Activated naive CD8-positive, alpha-beta T cell treated with anti-CD3 and anti-CD28 coated beads for 36 hours (primary cell): ENCODE measurements at places on chromosomes 6 and 20.

DNA sequence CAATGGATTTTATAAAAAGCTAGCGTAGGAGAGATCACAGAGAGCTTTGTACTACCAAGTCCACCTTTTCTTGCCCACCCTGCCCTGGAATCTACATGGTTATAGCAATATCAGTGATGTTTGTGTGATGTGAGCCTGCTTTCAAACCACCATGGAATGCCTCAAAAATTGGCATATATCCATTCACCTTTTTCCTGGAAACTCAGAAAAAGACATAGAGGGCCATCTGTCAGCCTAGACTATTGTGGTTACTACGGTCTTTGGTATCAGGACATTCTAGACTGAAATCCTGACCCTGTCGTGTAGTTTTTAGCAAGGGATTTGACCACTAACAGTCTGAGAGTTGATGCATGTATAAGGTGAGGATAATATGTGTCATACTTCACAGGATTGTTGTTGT, 239.6 kb downstream of the GRIK2 start:
- H3K36me3 ChIP-seq, result no peaks in the 10 kb centered on the region
- H3K4me3 ChIP-seq, result no peak overlapping the region
- no peaks in the 10 kb centered on the region for H3K4me1 ChIP-seq
- no peak overlapping the region for H3K27ac ChIP-seq
- no peak for DNase-seq

GRCh38 chr20:55693641-55694040, 311.7 kb downstream of the CBLN4 start:
- H3K4me3 ChIP-seq, result no peak overlapping the region
- no peaks in the 10 kb centered on the region for H3K36me3 ChIP-seq
- H3K27me3 ChIP-seq, result no peaks in the 10 kb centered on the region
- no peaks in the 10 kb centered on the region for H3K4me1 ChIP-seq

DNA sequence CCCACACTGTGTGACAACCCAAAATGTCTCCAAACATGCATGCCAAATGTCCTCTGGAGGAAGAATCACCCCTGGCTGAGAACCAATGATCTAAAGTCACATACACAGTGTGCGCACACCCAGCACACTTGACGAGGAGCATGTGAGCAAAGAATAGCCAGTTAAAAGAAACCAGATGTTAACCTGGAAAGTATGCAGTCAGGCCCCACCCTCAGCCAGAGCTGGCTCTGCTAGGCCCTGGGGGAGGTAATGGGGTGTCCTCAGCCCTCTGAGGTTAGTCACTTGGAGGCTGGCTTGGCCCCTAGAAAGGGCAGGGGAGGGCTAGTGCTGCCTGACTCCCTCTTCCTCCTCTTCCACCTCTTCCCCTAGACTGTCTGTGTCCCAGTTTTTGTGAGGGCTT, 15.2 kb upstream of the GUCA1A start:
- no peak for DNase-seq
- peaks cover 4% of the 10 kb centered on the region for H3K27me3 ChIP-seq
- H3K4me1 ChIP-seq, result no peaks in the 10 kb centered on the region
- H3K36me3 ChIP-seq, result no peaks in the 10 kb centered on the region
- no peak overlapping the region for H3K4me3 ChIP-seq
- H3K27ac ChIP-seq, result no peak overlapping the region

DNA sequence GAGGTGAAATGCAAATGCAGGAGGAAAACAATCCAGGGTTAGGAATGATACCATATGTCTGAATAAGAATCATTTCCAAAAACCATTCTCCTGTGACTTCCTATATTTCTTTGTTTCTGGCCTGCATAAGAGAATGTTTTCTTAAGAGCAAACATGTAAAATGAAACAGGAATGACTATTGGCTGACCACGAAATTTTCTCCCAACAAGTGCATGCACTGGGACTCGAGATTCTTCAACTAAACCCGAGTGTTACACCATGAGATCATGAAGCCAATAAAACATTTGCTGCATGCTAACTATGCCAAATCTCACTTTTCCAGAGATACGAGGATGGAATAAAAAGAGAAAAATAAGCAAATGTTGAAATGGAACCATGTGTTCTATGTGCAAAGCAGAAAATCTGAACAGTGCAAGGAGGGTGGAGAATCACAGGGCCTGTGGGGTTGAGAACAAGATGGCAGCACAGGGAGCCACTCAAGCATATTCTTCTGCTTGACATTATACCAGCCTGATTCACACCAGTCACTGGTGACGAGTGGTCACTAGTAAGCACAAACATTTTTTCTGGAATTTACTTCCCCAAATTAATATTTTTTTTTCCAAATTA, 212.2 kb upstream of the FOXA2 start:
- no peak for DNase-seq
- H3K36me3 ChIP-seq, result no peaks in the 10 kb centered on the region
- no peak overlapping the region for H3K4me3 ChIP-seq
- H3K27me3 ChIP-seq, result peaks cover 5% of the 10 kb centered on the region

DNA sequence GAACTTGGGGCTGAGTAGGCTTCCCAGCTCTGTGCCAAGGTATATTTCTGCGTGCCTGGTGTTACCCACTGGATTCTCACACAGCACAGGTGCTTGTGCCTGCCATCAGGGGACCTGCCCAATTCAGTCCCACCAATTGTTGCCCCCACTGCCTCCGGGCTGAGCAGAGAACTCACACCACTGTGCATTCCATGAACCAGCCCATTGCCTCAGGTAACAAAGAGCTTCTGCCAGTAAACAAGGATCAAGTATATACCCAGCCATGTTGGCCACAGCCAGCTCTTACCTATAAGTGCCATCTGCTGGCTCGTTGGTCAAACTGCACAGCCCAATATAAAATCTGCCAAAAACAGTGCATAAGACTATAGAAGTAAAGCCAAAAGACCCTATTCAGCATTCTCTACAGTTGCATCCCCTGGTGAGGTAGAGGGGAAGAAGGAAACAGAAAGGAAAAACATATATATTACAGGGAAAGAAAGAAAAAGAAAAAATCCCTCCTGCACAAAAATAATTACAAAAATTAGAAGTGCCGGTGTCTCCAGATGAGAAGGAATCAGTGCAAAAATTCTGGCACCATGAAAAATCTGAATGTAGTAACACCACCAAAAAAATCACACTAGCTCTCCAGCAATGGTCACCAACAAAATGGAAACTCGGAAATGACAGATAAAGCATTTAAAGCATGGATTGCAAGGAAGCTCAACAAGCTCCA, 241.4 kb downstream of the IBTK start:
- H3K27ac ChIP-seq, result no peak overlapping the region
- no peak for DNase-seq
- no peaks in the 10 kb centered on the region for H3K27me3 ChIP-seq
- no peaks in the 10 kb centered on the region for H3K36me3 ChIP-seq
- H3K4me3 ChIP-seq, result no peak overlapping the region

- peaks cover 19% of the 10 kb centered on the region for H3K27me3 ChIP-seq
- no peak overlapping the region for H3K27ac ChIP-seq
- no peak overlapping the region for H3K4me3 ChIP-seq
Measured at GRCh38 chr6:164035900-164036485, 621.5 kb downstream of the QKI start.

- no peaks in the 10 kb centered on the region for H3K27me3 ChIP-seq
- no peak for DNase-seq
- peak overlapping the region; percentile 90 for H3K27ac ChIP-seq
- peaks cover 12% of the 10 kb centered on the region for H3K36me3 ChIP-seq
- peak overlapping the region; percentile 18 for H3K4me3 ChIP-seq
Measured at GRCh38 chr20:1588533-1589460, 31.0 kb downstream of the SIRPB1 start.

- peaks cover 9% of the 10 kb centered on the region for H3K27me3 ChIP-seq
- no peak overlapping the region for H3K27ac ChIP-seq
- no peaks in the 10 kb centered on the region for H3K36me3 ChIP-seq
- H3K4me3 ChIP-seq, result no peak overlapping the region
- DNase-seq, result no peak
Measured at GRCh38 chr6:150534553-150534952, 65.1 kb upstream of the PLEKHG1 start.

DNA sequence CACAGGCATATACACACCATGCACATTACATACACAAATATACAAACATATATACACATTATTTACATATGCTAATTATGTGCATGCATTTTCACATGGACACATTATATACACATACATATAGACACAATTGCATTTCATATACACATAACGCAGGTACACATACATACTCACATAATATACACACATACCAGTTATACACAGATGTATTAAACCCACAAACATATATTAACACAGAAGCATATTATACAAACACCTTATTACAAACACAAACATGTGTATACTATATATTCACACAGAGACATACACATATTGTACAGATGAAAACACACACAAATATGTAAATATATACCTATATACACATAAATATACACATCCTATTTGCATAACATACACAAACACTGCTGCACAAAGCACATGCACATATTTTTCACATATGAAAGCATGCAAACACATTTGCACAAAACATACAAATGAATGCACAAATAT, 140.2 kb downstream of the VEGFA start:
- no peaks in the 10 kb centered on the region for H3K27me3 ChIP-seq
- H3K36me3 ChIP-seq, result no peaks in the 10 kb centered on the region
- no peaks in the 10 kb centered on the region for H3K4me1 ChIP-seq
- no peak overlapping the region for H3K27ac ChIP-seq
